ENCODE measurements at places on chromosomes 6 and 20.

GRCh38 chr6:24376871-24377270 is 19.0 kb upstream of the DCDC2 start:
- DNase-seq: no peak

DNA sequence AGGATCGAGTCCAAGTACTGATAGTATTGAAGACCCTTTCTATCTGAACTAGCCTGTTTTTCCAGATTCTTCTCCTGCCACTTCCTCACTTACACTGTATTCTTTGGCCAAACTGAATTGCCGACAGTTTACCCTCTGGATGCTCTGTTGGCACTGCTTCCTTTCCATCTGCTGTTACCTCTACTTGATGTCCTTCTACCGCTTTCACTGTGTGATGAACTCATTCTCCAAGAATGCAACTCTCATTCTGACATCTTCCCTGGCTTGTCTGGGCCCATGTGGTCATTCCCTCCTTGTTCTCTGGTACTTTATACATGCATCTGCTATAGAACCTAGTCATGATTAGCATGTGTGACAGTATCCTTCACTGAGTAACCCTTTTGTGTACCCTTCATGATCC is 16.3 kb downstream of the RPRD1B start:
- DNase-seq: peak; percentile 60

DNA sequence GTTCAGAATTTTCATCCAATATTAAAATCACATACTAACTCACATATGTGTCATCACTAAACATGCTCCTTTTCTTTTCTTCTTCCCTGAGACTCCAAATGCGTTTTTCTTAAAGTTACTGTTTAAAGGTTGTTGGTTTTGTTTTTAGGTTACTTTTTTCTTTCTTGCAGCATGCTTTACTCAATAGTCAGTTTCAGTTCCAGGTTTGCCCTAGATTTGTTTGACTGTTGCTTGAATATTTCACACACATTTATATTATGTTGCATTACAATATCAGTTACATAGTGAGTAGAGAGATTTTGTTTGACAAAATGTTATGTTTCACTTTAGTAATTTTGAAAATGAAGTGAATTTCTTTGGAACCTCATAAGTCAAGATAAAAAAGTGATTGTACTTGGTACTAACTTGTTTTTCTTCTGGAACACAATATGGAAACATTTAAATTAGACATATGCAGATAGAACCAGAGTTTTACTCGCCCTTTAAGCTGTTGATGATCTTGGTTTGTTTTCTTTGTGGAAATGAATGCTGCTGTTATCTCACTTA is 27.3 kb downstream of the FNDC1 start:
- no peak for DNase-seq

DNA sequence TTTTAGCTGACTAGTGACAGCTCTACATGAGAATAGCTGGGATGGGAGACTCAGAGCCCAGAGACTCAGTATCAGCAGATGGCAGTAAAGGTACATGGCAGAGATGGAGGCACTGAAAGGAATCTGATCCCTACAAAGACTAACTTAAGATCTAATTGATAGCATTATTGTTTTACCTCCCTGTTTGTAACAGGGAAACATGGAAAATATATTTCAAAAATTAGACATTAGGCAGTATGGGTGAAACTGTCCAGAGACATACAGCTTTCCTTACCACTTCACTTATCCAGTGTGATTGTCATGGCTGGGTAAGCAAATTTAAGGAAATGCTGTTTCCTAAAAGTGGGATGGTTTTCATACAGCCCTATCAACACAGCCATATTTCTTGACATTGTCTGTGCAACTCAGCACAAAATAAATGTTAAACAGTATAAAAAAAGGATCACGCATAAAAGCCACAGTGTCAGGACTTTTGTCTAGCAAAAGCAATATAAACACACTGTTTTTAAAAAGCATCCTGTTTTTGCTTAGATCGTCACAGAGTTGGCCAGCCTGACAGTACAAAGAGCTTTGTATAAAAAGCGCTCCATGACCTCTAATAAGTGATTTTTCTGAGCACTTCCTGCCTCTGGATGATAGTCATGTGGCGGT is 376.9 kb downstream of the PHF3 start:
- no peak for DNase-seq

GRCh38 chr6:14841901-14842421 is 403.9 kb upstream of the JARID2 start:
- peak; percentile 86 for DNase-seq

DNA sequence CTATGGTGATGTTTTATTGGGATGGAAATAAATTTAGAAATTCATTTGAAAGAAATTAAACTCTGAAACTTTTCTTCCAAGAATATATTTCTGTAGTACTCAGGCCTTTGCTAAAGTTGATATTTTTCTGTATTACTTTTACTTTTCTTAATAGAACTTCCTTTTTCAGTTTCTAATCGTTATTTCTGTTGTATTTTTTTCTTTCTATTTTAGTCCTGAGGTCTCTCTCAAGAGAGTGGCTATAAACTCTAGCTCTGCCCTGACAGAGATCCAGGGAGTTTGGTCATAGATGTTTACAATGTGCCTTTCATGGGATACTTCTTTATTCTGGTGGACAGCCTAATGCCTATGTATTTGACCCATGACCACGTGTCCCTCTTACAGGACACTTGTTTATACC is 51.0 kb downstream of the OR2B6 start:
- DNase-seq: no peak

- DNase-seq: peak; percentile 31
These were observed 127.9 kb downstream of the BACH2 start for GRCh38 chr6:90168693-90169131.

- peak; percentile 51 for DNase-seq
These were observed 110.7 kb upstream of the PHACTR1 start for GRCh38 chr6:12605888-12606345.

DNA sequence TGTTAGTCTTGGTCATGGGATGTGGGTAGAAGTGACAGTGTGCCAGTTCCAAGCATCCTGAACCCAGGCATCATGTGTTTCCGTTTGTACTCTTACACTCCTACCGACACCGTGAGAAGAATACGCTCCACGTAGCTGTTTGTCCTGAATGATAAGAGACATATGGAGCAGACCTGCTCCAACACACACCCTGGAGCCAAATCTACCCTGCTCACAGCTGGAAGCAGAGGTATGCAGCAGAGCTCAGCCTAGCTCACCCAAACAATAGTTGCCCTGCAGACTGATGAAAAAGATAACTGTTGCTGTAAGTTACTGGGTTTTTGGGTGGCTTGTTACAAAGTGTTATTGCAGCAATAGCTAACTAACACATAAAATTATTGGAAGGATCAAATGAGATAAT is 14.3 kb upstream of the PDSS2 start:
- DNase-seq: no peak

- DNase-seq: no peak
These were observed 3.5 kb downstream of the CST9 start for GRCh38 chr20:23602241-23602640.

DNA sequence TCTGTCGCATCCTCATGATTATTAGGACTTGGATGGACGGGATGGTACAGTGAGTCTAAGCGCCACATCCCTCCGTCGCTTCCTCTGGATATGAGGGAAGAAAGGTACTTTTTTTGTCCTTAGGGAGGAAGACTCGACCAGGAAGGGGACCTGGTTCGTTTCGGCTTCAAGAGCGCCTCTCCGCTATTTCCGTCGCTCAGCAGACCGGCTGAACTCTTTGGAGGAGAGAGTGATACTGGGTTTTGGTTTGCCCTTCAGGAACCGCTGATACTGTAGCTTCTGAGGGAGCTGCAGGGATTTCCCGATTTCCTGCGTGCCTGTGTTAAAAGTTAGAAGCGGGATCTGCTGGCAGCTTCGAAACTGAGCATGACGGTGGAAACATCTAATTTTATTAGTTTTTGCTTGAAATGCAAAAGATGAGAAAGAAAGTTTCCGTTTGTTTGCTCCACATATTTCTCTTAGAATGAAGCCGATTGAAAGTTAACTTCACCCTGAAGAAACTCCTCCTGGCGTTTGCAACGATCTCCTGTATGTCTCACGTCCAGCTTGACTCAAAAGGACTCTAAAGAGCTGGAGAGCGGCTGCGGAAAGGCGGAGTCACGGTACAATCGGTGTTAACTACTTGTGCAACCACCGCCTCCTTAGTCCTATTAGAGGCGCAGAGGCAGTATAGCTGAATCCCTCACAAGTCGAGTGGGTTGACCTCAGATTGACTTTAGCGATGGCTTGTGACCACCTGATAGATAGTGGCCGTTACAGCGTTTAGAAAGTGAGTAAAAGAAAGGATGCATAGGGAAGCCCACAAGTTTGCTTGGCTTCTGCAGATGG is 129.4 kb downstream of the TRIM27 start:
- peak; percentile 21 for DNase-seq

DNA sequence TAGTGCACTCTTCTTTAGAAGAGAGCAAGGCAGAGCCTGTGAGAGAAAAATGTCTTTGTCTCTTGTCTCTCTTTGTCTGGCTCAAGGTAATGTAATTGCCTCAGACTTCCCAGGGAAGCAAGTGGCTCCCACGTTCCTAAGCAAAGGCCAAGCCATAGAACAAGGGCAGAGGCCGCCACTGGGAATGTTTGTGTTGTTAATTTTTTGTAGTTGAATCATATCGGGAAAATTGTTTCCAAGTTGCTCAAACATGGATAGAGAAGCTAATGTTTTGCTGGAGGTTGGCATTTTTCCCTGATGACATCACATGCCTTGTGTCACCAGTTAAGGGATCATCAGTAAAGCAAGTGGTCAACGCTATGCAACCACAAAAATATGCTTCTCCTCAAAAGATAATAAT is 211.5 kb upstream of the FOXA2 start:
- peak; percentile 90 for DNase-seq

DNA sequence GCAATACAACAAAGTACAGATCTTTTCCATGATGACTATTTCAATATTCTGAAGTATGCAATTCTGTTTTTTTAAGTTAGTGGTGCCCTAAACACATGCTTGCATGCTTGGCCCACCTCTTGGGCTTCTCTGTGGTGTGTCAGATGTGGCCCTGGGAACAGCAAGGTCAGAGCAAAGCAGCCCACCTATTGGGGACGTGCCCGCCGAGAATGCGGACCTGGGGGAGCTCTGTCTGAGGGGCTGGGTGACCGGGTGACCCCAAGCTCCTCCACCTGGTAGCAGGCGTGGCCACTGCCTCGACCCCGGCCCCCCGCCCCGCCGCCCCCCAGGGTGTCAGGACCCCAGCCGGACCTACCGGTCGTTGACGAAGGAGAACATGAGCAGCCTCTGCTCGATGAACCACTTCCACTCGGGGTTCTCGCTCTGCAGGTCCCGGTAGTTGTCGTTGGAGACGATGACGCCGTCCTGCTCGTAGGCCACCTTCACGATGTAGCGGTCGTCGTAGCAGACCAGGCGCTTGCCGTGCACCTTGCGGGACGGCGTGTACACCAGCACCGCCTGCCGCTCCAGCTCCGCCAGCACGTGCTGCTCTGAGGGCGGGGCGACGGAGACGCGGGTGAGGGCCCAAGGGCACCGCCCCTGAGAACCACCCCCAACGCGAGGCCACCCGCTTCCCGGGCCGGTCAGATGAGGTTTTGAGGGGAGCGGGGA is 28.3 kb downstream of the ZC3H12D start:
- no peak for DNase-seq

GRCh38 chr6:5278047-5278446 is 16.7 kb downstream of the FARS2 start:
- no peak for DNase-seq

DNA sequence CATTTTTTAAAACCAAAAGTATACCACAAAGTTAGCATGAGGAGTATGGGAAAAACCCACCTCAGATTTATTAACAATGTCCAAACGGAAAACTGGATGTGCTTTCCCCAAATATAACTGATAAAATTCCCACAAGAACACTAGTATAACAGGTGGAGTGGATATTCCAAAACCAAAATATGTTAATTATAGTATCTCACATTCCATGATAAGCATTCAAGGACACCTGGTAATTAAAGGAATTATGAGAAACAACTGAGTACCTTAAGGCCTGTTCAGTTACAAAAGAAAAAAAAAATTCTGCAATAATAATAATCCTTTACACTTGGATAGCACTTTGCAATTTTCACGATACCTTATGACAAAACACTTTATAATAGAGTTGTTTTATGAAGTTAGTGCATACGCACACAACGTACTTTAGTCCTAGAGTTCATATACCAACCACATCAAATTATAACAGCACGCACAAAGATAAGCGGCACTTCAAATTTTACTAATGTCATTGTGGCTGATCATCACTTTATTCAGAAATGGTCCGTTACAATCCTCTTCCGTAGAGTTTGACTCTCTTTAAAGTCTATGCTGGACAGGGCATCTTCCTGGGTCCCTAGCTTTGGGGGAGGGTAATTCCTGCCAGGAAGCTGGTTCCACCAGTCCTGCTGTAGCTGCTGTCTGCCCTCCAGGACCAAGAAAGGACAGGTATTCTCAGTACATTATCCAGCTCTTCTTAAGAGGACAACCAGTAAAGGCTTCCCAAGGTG is 1.7 kb downstream of the CDK19 start:
- no peak for DNase-seq

DNA sequence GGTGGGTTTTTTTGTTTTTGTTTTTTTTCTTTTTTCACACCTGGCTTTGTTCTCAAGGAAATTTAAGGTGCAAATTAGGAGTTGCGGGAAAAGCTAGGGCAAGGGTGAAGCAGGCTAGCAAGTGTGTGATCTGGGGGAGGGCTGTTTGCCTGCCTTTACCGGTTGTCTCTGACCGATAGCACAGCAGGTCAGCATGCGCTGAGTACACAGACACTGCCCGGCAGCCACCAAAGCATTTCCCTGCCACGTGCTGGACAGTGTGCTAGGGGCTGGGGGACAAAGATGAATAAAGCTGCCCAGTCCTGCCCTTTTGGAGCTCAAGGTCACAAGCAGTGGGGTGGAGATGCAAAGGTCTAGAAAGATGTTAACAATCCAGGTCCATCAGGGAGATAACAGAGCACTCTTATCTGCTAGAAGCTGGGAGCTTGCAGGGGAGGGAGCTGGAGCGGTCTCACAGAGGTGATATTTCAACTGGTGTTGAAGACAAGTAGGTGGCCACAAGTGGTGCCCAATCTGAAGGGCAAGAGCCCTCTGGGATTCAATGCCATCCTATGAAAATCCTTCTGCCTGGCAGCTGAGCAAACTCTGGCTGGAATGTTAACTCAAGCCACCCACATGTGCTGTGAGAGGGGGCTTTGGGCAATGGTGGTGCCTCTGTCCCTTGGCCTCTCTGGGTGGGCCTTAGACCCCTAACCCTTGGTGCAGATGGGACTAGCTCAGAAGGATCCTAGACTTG is 24.5 kb downstream of the TTBK1 start:
- DNase-seq: no peak

GRCh38 chr6:80477591-80477990 is 371.1 kb downstream of the BCKDHB start:
- DNase-seq: no peak

DNA sequence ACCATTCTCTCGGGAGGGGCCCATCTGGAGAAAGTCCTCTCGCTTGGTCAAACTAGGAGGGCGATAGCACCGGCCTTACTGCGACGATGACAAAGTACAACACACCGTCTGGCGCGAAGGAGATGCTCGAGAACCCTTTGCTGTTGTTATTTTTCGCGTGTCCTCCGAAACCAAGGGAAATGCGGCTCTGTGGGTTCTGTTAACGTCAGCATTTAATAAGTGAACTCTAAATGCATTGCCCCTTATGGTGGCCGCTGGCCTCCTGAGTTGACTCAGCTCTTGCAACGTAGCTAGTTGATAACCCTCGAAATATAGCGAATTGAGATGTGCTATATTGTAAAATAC is 577 bp upstream of the SCAND1 start:
- no peak for DNase-seq

- DNase-seq: no peak
These were observed 2.4 kb upstream of the MDGA1 start for GRCh38 chr6:37699887-37700619.

- DNase-seq: no peak
These were observed 36.3 kb downstream of the DYNLT1 start for GRCh38 chr6:158608221-158608620.

- DNase-seq: no peak
These were observed 17.8 kb downstream of the SS18L1 start for GRCh38 chr20:62161347-62161746.

All from AG08395 (cell line).